ENCODE measurements at places on chromosomes 4 and X.

DNA sequence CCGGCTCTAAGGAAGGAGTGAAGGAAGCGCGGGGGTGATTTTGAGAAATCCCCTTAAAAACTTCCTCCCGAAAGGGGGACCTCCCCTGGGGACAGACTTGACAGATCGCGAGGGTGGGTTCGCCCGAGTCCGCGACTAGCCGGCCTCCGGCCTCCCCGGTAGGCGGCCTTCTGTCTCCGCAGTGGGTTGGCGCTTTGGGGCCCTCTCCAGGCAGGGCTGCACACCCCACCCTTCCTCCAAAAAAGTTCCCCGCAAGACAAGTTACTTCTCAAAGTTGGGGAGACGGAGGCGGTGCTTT, 24.8 kb downstream of the HOPX start:
- no peak for DNase-seq

- DNase-seq: no peak
These were observed 5.8 kb upstream of the GUCY2F start for GRCh38 chrX:109487640-109488039.

DNA sequence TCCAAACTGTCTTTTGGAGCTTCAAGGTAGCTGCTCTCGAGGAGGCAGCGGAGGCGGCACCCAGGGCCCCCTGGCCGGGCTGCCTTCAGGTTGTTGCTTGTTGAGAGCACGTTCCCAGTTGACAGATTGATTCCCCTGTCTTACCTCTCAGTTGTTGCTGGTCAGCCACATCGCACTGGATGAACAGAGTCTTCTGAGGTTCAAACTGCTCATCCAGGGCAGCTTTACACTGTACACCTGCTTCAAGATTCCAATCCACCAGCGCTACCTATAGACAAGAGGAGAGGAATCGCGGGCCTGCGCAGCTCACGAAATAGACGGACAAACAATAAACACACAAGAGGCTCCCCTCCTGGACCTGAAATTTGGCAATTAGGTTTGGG, 497 bp downstream of the HPGD start:
- no peak for DNase-seq

DNA sequence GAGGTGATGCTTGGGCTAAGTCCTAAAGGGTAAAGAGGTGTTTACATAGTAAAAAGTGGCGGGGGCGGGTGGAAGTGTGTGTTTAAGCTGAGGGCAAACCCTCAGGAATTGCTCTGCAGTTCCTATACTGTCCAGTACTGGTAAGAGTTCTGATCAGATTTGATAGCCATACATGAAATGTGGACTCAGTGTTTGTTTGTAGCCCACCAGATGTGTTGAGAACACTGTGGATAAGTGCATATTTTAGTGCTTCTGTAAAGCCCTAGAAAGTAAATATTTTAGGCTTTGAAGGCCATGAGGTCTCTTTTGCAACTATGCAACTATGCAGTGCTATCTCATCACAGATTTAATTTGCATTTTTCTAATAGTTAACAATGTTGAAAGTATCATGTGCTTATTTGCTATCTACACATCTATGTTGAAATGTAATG, 80.7 kb upstream of the EOLA2 start:
- DNase-seq: no peak

DNA sequence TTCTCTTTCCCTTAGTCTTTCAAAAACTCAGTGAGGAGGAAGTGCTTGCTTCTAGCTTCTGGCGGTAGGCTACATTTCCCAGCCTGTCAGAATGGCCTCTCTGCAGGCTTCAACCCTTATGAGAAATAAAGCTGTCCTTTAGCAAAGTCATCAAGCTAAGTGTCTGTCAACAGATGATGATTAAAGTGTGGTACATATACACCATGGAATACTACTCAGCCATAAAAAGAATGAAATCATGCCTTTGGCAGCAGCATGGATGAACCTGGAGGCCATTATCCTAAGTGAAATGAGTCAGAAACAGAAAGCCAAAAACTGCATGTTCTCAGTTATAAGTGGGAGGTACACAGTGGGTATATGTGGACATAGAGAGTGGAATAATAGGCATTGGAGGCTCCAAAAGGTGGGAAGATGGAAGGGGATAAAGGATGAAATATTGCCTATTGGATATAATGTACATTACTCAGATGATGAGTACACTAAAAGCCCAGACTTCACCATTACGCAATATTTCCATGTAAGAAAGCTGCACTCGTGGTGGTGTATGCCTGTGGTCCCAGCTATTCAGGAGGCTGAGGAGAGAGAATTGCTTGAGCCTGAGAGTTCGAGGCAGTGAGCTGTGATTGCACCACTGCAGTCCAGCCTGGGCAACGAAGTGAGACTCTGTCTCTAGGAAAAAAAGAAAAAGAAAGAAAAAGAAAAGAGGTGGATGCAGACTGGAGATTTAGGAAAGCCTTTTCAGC, 7.9 kb downstream of the TRIM2 start:
- no peak for DNase-seq

DNA sequence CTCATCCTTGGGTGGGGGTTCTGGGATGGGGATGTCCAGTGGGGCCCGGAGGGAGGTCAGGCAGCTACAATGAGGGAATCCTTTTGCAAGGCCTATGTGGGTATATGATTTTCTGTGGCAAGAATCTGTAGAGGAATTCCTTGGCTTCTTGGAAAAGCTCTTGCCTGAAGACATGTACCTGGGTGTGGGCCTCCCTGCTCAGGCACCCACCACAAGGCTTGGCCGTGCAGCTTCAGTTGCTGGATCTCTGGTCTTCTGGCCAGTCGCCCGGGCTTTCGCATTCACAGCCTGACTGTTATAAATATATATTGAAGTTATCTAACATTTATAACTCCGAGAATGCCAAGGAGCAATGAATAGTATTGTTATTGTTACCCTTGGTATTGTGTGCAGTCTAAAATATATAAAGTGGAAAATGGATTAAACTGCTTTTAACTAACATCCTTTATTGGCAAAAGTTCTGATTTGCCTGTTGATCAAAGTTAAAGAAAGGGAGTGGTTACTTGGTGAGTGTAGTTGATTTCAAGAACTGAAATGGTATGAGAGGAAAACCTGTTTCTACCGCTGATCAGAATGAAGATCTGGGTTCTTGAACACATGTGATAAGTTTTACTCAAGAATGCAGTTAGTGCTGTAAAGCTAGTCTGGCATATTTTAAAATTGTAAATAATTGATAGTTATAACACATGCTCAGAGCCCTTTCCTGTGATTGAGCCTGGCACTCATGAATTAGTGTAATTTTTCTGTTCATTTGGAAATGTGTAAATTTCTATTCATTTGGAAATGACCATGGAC, 36.0 kb downstream of the PTTG2 start:
- no peak for DNase-seq

DNA sequence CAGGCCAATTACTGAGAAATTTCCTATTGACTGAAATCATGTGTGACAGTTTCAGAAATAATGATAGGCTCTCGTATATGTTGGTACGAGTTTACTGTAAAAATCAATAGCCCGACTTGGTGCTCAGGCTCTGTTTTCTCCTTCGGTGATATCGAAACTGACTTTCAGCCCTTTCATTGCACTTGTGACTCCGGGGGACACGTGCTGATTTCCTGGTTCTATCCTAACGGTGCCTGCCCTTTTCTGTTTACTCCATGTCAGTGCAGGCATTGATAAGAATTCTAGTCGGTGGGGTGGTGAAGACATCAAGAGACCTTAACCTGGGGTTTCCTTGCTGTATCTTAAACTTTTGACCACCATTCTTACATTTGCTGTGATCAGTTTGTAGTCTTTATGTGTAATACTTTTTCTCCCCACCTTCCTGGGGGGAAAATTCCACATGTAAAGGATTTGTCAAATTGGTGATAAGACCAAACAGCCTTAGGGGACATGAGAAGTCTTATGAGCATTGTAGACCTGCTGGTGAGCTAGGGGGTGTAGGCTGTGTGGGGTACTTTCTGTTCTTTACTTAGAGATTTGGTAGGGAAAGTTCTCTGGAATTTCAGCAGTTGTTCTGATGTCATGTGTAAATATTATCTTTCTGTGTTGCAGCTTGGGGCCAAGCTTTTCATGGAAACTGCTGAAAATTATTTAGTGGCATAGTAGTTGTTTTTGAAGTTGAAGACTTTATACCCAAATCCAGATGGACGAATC, 52.7 kb downstream of the TMEM131L start:
- no peak for DNase-seq
